ENCODE measurements at places on chromosomes 1 and 21. TPM values are rescaled to one million over a fixed set of nuclear protein-coding genes. Genes with fewer than 3 reads are reported as not detected.

Gene NR1I3
- total RNA-seq: not detected

Gene OLIG2
- total RNA-seq: not detected

Gene FAM78B
- 0.34 TPM for total RNA-seq

Gene MSH4
- total RNA-seq: 0.39 TPM

Gene SMG5
- 61.7 TPM for total RNA-seq

Gene RCAN3
- 62.3 TPM for total RNA-seq

Gene PGLYRP4
- total RNA-seq: not detected

Gene OR2L5
- not detected for total RNA-seq

Gene INAVA
- total RNA-seq: not detected

Gene SLC44A3
- total RNA-seq: not detected

Gene RUNX1
- total RNA-seq: 49.5 TPM

Gene ZNF593OS
- not detected for total RNA-seq

Gene AUNIP
- 12.9 TPM for total RNA-seq

Gene TRNP1
- total RNA-seq: 0.69 TPM

Gene REN
- not detected for total RNA-seq

Gene COL9A2
- total RNA-seq: 3.0 TPM

Gene GABPB2
- 16.6 TPM for total RNA-seq

Gene VWA1
- 0.78 TPM for total RNA-seq

Gene SYT11
- 14.3 TPM for total RNA-seq

Gene GPR37L1
- not detected for total RNA-seq

Gene CCDC30
- total RNA-seq: 1.3 TPM

Gene HES3
- total RNA-seq: not detected

Gene MYOG
- total RNA-seq: not detected

Gene CELA2A
- not detected for total RNA-seq

Gene JAM2
- total RNA-seq: 1.2 TPM

Gene RFX5
- 47.6 TPM for total RNA-seq

Gene TRAF3IP3
- 138 TPM for total RNA-seq

Gene TRIM67
- total RNA-seq: not detected

Gene CD101
- 0.60 TPM for total RNA-seq

Gene C1orf141
- total RNA-seq: not detected

Gene S1PR1
- 109 TPM for total RNA-seq

Gene DAB1
- total RNA-seq: not detected

Gene ATAD3C
- total RNA-seq: 0.39 TPM

Gene CNKSR1
- total RNA-seq: 3.2 TPM

Gene OLFML3
- total RNA-seq: not detected

Gene C4BPA
- total RNA-seq: not detected

Gene PLPPR4
- not detected for total RNA-seq

Gene ARHGAP30
- total RNA-seq: 165 TPM

Gene PDZK1
- not detected for total RNA-seq

Gene PUSL1
- 18.0 TPM for total RNA-seq

Gene ATG4C
- total RNA-seq: 16.2 TPM

Gene MFN2
- 52.5 TPM for total RNA-seq

Gene MFAP2
- total RNA-seq: not detected

Gene DLGAP3
- 0.63 TPM for total RNA-seq

Gene OR10Z1
- total RNA-seq: not detected

Gene VHLL
- not detected for total RNA-seq

Gene GLUL
- 87.5 TPM for total RNA-seq

Gene ZMYM4
- 27.8 TPM for total RNA-seq
